Activated CD4-positive, alpha-beta T cell treated with anti-CD3 and anti-CD28 coated beads, Interleukin-2, Interleukin-4, amounts not matched to agents 100 ng/mL and 50 ng/mL, durations not matched to agents 16 hours and 8 hours (primary cell): ENCODE measurements at places on chromosomes 6 and 20.

- no peak for DNase-seq
Observed at GRCh38 chr6:125111219-125111983, 42.2 kb upstream of the TPD52L1 start.

- no peak for DNase-seq
Observed at GRCh38 chr6:3738381-3739131, 13.0 kb downstream of the PXDC1 start.

DNA sequence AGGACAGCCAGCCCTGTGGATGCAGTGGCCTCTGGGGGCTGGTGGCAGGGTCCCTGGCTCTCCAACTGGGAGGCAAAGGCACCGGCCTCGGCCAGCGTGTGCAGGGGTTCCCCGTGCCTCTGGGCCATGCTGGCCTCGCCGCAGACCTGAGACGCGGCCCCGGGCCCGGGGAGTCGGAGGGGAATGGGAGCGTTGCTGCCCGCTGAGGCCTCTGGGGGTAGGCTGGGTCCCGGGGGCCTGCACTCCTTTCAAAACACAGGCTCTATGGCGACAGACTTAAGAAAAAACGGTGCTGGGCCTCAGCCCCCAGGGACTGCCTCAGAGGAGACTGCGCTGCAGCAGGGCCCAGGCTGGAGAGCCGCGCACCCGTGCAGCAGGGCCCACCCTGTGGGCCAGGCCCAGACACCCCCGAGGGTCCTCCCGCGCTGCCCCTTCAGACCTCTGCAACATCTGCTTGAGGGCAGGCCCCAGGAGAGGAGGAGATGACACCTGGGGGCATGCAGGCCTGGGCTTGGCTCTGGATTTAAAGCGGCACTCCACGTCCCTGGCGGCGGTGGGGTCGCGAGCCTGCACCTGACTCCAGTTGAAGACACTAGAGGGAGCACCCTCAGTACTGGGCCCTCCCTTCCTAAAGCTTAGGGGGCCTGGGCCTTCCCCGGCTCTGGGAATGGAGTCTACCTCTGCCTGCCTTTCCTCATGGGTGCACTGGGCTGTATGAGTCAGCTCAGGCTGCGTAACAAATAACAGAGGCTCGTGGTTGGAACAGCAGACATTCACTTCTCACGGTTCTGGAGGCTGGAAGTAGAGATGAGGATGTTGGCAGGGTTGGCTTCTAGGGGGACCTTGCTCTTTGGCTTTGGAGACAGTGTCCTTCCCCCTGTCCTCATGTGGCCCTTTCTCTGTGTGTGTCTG is 117.4 kb upstream of the RPS6KA2 start:
- no peak for DNase-seq

DNA sequence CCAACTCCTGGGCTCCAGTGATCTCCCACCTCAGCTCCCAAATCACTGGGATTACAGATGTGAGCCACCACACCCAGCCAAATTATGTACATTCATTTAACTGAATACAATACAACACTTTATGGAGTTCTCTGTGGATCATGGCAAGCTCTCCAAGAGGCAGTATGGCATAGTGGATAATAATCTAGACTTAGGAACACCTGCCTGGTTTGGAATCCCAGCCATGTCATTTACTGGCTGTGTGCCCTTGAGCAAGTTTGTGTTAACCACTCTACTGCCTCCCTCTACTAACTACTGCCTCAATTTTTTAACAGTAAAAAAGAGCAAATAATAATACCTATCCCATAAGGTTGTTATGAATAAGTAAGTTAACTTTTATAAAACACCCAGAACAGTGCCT is 1.9 kb upstream of the ETV7 start:
- DNase-seq = no peak

DNA sequence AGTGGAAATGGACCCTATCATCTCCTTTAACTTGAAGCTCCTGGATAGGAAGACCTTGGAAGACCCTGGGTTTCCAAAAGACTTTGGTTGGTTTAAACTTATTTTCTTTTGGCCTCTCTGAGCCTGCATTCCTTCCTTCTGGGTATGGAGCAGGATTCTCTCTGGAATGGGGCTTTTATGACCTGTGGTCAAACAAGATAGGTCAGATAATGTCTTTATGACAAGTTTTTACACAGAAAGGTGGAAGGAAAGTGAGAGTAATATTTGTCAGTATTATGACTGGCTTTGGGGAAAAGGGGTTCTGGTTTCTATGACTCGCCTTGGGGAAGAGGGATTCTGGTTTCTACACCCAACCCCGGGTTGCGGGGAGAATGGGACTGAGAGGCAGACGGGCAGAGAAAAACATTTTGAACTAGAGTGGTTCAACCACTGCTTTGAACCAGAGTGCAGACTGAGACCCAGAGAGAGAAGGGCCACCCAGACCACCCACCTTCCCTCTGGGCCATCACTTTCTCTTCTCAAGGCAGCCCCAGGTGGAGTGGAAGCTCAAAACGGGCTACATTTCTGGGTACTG is 37.6 kb upstream of the KCNK5 start:
- no peak for DNase-seq

DNA sequence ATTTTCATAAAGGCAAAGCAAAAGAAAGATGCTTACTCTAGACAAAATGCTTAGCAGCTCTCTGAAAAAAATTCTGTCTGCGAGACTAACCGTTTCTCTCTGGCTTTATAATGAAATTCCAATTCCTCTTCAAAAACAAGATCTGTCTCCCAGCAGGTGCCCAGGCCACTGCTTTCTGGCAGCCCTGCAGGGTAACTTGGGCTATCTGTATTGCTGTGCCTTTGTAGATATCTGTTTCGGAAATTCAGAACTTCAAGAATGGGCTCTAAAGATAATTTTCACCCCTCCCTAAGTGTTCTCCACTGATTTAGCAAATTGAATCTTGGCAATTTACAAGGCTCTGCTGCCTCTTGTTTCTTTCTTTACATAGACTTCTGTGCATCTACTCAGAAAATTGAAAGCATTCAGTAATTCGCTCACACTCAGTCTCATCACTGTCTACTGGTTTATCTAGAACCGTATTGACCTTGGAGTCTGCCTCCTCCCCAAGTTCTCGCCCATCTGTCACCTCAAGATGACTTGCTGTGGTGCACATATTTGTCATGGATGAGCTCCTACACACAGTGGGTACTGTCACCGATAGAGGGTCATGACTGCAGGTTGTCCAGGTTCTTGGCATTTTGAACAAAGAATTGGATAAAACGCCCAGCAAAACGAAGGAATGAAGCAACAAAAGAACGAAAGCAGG is 26.4 kb upstream of the FABP7 start:
- DNase-seq = no peak

GRCh38 chr20:16205507-16205906 is 367.7 kb downstream of the KIF16B start:
- DNase-seq = no peak

GRCh38 chr6:1481286-1481685 is 91.9 kb downstream of the FOXF2 start:
- no peak for DNase-seq

DNA sequence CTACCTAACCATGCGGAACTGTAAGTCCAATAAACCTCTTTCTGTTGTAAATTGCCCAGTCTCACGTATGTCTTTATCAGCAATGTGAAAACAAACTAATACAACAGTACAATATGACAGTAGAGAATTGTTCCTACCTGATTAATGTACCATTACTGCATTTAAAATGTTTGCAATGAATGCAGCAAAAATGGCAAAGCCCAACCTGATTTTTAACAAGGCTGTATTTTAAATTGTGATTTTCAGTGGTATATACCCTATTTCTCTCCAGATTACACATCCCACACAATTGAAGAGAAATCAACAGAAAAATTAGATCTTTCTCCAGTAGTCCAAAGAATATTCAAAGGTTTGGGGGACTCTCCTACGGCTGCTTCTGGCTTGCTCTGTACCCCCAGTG is 3.3 kb upstream of the PCSK2 start:
- DNase-seq = no peak

DNA sequence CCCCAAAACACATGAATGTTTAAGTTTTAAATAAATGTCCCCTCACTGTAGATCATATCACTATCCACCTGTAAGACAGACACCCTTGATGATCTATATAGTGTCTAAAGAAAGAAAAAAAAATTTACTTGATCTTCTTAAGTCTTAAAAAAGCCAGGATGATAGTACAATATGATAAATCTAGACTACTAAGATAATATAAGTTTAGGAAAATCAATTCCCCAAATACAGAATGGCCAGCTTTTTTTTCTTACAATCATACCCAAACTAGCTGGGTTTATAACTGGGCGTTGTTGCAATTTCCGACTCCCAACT is 14.4 kb downstream of the ZNF217 start:
- no peak for DNase-seq

GRCh38 chr6:85403331-85404015 is 46.4 kb upstream of the NT5E start:
- no peak for DNase-seq

GRCh38 chr20:5735845-5736510 is 14.2 kb upstream of the SHLD1 start:
- DNase-seq = no peak

DNA sequence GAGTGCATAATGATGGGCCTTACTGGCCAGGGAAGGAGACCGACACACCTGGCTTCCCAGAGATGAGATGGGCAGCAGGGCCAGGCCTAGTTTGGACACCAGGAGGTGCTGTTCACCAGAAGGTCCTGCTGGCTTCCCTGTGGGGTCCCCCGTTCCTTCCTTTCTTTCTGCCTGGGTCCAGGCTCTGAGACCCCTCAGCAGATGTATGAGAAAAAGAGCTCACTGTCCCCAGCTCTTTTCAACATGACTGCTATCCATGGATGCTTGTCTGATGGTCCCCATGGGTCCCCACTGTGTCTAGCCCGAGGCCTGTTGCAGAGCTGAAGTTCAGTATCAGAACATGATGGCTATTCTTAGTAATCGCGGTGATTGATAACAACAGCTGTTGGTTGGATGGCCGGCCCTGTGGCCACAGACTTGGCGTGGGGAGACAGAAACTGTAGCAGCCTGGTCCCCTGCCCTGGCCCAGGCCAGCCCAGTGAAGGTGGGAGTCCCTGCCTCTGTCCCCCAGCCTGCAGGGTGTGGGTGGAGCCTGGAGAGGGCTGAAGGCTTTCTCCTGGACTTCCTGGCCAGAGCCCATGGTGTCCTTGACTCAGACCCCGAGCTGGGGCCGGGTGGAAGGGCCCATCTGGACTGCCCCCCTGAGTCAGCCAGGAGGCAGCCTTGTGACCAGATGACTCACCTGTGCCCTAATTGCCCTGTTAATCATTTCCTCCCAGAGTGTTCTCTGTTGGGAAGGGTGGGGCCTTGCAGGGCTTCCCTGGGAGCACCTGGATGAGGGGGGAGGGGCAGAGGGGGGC is 9.9 kb upstream of the BAK1 start:
- DNase-seq = no peak

- DNase-seq = no peak
Observed at GRCh38 chr20:56989516-56989915, 276.9 kb downstream of the BMP7 start.

DNA sequence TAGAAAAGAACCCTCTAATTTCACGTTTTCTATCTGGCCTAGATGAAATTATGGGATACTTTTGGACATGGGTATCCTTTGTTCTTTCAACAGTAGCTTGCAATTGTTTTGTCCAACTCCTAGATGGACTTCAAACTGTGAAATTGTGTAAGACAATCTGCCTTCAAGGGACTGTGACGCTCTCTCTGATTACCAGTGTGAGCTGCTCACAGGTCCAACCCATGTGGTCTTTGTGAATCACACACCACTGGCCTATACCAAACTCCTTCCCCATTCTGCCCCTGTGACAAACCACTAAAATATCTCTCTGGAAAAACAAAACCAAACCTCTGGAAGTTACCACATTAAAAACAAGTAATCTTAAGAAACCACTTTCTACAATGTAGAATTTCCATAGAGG is 59.5 kb downstream of the NINL start:
- no peak for DNase-seq

DNA sequence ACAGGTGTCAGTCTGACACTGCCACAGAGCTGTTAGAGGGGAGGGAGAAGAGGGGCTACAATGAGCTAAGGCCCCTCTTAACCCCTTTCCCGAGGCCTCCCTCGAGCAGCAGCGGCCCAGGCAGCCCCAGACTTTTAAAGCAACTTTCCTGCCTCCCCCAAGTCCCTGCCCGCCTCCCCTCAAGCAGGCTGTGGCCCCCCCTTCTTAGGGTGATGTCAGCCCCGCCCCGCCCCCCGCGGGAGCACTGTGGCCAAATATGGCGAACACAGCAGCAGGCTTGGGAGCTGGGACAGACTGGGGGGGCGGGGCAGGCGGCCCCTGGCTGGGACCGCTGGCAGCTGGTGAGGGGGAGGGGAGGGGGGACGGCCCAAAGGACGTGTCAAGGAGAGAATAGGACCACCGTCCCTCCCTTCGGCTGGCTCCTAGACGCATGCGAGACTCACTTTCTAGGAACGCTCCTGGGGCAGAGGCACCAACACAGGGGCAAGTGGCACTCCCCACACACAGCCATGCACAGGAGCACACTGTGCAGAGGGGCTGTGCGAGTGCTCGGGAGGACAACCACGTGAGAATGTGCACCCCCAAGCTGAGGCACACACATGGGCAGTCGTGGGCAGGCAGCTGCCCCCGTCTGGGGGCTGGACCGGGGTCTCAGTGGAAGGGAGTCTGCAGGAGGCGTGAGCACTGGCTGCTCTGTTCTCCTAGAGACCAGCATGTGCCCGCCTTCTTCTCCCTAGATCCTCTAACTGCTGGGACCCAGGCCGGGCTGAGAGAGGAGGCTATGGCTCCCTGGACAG is 6.7 kb downstream of the TEAD3 start:
- no peak for DNase-seq

DNA sequence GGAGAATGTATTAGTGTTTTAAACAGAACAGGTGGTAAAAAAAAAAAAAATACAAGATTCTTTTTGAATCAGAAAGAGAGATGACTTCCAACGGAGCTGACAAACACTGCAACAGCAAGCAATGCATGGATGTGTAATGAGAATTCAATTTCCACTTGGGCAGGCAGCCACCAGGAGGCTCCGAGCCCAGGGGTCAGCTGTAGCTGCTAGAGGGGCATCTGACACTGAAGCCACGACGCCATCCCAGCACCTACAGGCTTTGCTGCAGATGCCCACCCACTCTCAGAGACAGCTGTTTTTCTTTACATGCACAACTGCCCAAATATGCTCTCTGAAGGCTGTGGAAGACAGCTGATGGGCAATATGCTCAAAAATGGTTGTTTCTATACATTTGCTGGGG is 75.4 kb downstream of the ELOVL5 start:
- no peak for DNase-seq

DNA sequence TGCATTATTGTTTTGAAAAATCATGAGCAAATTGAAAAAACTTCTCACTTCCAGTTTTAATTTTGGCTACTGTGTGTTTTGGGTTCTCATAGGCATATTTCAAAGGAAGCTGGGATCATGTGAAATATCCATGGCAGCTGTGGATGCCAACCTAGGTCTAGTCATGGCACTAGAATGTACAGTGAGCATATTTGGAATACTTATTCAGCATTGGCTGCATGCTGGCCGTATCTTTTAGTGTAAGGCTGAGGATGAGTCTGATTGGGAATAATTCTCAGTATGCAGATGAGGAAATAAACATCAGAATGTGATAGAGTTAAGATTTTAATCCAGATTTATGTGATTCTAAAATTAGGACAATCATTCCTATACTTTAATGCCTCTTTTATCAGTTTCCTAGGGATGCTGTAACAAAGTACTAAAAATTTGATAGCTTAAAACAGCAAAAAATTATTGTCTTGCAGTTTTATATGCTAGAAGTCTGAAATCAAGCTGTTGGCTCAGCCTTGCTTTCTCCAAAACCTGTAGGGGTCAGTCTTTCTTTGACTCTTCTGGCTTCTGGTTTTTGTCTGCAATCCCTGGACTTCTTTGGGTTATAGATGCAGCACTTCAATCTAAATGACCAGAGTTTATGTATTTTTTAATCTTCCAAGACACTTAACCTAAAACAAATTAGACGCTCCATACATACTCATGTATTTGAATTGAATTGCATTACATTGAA is 37.7 kb upstream of the DEFB112 start:
- no peak for DNase-seq
